Immature natural killer cell (primary cell): ENCODE measurements at places on chromosomes 13 and 19. TPM values are rescaled to one million over a fixed set of nuclear protein-coding genes. Genes with fewer than 3 reads are reported as not detected.

The KIR2DL1 gene
- 56.9 TPM for polyA plus RNA-seq

The RANBP3 gene
- 14.5 TPM for polyA plus RNA-seq

The DZIP1 gene
- polyA plus RNA-seq, result not detected

The KISS1R gene
- polyA plus RNA-seq, result not detected

The ZNF763 gene
- 0.91 TPM for polyA plus RNA-seq

The CGB3 gene
- not detected for polyA plus RNA-seq

The HS6ST3 gene
- polyA plus RNA-seq, result not detected

The CAPN12 gene
- polyA plus RNA-seq, result 55.1 TPM

The ZIM2 gene
- not detected for polyA plus RNA-seq

The ADAMTSL5 gene
- 0.43 TPM for polyA plus RNA-seq

The APOE gene
- polyA plus RNA-seq, result not detected

The ZNF555 gene
- 3.8 TPM for polyA plus RNA-seq

The MEF2B gene
- 0.35 TPM for polyA plus RNA-seq

The SIGLEC12 gene
- not detected for polyA plus RNA-seq

The NKPD1 gene
- 0.18 TPM for polyA plus RNA-seq

The ZNF846 gene
- polyA plus RNA-seq, result 7.4 TPM

The TMPRSS9 gene
- polyA plus RNA-seq, result not detected

The LGALS14 gene
- polyA plus RNA-seq, result not detected

The C19orf85 gene
- polyA plus RNA-seq, result not detected

The LRRC25 gene
- 18.1 TPM for polyA plus RNA-seq

The CYP4F2 gene
- not detected for polyA plus RNA-seq

The MUC16 gene
- polyA plus RNA-seq, result not detected

The C13orf42 gene
- polyA plus RNA-seq, result not detected

The PSG1 gene
- not detected for polyA plus RNA-seq
